ENCODE measurements at places on chromosomes 11 and 22. TPM values are rescaled to one million over a fixed set of nuclear protein-coding genes. Genes with fewer than 3 reads are reported as not detected.

Gene UBQLNL
- 1.9 TPM for total RNA-seq

Gene KREMEN1
- total RNA-seq, result 28.5 TPM

Gene GUCY1A2
- 15.1 TPM for total RNA-seq

Gene CCDC117
- 22.9 TPM for total RNA-seq

Gene OR51B2
- total RNA-seq, result 0.41 TPM

Gene LRRC56
- total RNA-seq, result 3.0 TPM

Gene NPTXR
- total RNA-seq, result 9.6 TPM

Gene TRIM29
- total RNA-seq, result 9.7 TPM

Gene SCGB2A2
- not detected for total RNA-seq

Gene HEPN1
- total RNA-seq, result not detected

Gene ST14
- 40.8 TPM for total RNA-seq

Gene NEFH
- total RNA-seq, result 3.4 TPM

DNA sequence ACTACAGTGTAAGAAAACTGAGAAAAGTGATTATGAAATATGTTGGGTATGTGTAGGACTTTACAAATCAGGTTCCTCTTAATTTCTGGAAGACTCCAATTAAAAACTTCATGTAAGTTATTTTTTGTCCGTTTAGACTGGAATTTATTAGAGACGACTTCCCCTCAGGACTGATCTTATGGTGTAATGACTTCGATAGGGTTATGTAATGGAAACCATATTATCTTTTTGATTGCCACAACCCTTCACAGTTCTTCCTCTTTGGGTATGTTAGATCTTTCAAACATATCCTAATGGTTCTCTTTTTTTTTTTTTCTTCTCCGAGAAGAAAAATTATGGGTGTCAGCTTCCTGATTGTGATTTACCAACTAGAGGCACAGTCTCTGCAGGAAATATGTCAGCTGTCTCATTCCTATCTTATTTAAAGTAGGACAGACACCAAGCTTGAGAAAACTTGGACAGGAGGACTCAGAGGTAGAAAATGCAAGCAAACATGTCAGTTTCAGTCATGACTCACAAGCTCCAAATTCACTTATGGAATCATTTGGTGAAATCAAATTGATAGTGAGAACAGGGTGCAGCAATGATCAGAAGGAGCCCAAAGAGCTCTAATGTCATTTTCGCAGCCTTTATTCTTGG is 11.1 kb upstream of the LDLRAD3 start:
- no peak for DNase-seq

DNA sequence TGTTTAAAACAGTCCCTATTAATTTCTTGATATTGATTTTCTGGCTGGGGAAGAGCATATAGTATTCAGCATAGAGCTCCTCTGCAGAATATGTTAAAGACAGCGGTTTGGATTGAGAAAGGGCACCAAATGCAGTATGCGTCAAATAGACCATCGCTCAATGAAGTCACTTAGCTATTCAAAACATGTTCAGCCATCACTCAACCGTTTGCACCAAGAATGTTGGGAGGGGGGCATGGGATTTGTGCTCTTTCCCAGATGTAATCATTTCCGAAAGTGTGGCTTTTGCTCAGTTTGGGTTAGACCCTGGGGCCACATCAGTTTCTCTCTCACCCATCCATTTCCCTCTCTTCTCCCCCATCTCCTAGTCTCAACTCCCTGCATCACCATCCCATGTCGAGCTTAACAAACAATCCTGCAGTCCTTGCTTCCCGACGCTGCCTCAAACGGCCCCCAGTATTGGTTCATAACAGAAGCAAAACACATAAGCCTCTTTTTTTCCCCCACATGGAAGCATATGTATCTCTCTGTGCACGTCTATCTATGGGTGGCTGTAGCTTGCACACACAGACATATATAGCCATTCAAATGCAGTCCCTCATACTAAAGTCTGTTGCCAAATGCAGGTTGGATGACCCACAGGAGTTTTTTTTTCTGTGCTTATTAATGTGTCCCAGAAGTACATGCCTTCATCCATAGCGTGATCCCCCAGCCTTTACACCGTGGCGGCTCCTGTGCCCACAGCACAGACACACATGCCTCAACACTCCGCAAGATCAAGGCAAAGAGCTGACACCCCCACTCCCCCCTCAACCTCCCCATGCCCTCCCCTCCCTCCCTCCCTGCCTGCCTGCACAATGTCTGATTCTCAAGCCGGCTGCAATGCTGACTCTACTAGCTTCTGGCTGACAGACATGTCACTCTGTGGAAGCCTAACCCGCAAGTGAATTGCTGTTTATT is 2.6 kb downstream of the CACNG2 start:
- no peak for DNase-seq

DNA sequence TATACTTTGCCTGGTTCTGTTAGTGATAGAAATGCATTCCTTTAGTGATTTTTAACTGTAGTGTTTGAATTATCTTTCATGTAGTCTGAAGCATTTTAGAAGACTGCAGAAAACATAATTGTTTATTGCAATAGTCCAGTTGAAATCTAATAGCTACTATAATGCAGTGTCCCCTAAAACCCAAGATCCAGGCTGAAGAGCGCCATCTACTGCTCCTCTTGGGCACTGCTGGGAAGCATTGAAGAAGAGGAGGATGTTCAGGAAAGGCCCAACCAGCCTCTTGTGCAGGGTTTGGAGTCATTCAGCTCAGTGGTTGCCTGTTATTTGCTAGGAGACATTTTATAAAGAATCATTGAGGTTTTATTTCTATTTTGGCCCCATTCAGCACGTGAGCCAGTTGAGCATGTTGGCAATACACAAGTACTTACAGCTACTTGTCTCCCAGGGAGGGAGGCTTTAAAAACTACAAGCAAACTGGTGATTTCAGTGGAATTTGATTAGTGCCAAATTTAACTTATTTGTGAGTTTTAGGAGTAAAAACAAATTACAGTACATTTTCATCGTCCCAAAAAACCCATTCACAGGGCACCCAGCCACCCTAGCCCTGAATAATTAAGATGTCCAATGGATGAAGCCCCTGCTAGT is 74.9 kb upstream of the HORMAD2 start:
- DNase-seq, result peak; percentile 83

DNA sequence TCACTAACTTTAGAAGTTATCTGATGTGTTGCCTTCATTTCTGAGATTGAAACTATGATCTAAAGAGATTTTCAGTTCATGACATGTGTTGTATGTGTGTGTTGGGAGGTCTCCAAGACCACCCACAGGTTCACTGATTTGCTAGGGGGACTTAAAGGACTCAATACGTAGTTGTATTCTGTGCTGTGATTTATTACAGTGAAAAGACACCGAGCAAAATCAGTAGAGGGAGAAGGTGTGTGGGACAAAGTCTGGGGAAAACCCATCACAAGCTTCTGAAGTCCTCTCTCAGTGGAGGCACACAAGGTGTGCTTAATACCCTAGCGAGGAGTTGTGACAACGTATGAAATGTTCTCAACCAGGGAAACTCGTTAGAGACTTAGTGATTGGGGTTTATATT is 35.6 kb downstream of the RNF169 start:
- no peak for DNase-seq

- DNase-seq, result no peak
These were observed 80.1 kb downstream of the PICALM start for GRCh38 chr11:85988780-85989179.

- no peak for DNase-seq
These were observed 77.7 kb downstream of the TRIM44 start for GRCh38 chr11:35740061-35740799.

GRCh38 chr11:46930089-46930488 is 6.5 kb upstream of the CSTPP1 start:
- DNase-seq, result no peak

DNA sequence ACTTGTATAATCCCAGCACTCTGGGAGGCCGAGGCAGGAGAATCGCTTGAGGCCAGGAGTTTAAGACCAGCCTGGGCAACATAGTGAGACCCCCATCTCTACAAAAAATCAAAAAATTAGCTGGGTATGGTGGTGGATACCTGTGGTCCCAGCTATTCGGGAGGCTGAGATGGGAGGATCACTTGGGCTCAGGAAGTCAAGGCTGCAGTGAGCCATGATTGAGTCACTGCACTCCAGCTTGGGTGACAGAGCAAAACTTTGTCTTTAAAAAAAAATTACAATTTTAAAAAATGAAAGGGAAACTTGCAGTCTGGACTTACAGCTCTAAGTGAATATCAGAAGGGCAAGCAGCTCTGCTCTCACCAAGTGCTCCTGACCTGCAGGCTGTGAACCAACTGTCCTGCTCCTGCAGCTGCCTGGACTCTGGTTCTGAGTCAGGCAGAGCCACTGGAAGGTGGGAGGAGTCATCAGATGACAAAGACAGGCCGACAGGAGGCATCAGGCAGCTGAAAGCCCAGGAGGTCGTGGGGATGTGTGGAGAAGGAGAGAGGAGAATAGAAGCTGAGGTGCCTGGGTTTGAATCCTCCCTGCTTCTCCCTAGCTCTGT is 9.6 kb downstream of the SMTNL1 start:
- DNase-seq, result no peak

DNA sequence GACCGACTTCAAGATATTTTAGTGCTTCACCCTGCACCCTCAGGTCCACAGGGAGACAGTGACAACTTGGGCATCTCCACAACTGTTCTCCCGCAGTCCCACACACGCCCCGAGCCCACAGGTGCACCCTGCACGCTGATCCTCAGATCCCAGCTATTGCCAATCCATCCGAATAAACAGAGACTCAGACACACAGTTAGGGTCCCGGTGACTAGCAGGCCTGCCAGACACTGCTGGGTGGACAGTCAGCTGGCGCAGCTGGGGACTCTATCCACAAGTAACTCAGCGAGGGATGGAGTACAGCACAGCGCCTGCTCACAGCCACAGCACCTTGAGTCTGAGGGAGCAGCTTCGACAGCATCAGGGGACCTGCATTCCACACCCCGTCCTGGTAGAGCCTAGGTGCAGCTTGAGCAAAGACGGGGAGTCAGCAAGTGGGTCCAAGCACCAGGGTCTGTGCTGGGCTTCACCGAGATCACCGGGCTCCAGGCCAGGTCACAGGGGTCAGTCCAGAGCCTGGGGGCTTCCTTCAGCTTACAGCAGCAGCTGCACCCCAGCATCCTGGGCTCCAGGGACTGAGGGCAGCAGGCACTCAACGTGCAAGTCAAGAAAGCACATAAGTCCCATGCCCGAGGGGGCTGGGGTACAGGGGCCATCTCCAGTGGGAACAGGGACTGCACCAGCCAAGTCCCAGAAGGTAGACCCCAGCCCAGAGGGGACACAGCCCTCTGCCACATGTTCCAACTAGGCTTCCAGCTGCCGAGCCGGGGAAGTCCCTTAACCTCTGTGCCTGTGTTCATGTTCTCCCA is 7.6 kb downstream of the RPL3 start:
- DNase-seq, result no peak

- no peak for DNase-seq
These were observed 607 bp upstream of the ROBO4 start for GRCh38 chr11:124898263-124898680.

GRCh38 chr11:84800755-84801346 is 826.3 kb downstream of the DLG2 start:
- no peak for DNase-seq

- DNase-seq, result no peak
These were observed 15.3 kb upstream of the OR10V1 start for GRCh38 chr11:59728913-59729312.

DNA sequence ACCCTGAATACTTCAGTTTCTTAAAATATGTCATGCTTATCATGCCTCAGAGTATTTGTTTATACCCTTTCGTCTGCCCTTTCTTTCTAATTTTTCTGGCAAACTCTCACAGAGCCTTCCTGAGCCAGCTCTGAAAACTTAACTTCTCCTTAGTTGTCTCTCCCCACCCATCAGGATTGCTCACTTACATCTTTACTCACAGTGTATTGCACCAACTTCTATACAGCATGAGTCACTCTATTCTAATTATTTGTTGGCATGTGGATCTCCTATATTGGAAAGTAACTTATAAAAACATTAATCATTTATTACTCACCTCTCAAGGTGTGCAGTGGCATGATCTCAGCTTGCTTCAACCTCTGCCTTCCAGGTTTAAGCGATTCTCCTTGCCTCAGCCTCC is 114.9 kb downstream of the FANCF start:
- DNase-seq, result no peak

GRCh38 chr11:84408946-84409411 is 1122.8 kb upstream of the CCDC90B start:
- DNase-seq, result no peak

DNA sequence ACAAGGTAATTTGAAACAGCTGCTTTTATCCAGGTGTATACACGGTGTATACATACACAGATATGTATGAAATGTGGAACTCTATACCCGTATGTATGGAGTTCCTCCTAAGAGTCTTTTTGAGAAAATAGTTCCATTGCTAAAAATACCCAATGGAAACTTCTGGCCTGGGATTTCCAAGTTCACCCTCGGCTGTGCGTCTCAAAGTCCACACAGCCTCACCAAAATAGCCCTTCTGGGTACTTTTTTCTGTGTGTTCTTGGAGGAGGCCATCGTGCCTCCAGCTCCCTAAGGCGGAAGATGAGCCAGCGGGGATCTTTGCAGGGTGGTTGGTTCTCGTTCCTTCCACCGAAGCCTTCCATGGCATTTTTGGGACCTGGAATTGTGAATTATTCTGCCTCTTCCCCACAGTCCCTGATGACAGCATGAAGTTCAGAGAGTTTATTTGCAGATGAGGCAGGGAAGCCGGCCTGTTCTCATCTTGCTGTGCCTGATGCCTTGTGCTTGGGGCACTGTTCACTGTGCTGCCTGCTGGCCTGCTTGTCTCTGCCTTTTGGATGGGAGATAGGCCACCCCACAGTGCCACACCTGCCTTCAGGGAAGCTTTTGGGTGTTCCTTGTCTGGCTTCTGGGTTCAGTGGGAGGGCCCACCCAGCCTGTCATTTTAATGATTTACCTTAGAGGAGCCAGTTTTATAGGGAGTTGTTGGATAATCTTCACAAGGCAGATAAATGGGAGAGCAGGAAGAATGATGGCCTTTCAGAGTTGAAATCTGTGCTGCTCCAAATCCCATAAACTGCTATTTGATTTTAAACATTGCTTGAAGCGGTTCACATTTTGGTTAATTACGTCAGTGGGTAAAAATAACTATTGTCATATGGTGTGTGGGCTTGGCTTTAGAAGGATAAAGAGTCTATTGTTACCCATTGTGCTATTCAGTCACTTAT is 112.7 kb upstream of the OR4B1 start:
- no peak for DNase-seq

GRCh38 chr22:31945971-31946680 is 1.8 kb downstream of the YWHAH start:
- DNase-seq, result no peak

GRCh38 chr11:10455637-10456487 is 798 bp downstream of the AMPD3 start:
- no peak for DNase-seq

GRCh38 chr22:31239771-31240370 is 27.8 kb downstream of the LIMK2 start:
- DNase-seq, result no peak

- no peak for DNase-seq
These were observed 29.2 kb upstream of the SCN3B start for GRCh38 chr11:123683428-123684170.

All from mesothelial cell of epicardium (in vitro differentiated cells).